ENCODE measurements at places on chromosomes 6 and 20.

DNA sequence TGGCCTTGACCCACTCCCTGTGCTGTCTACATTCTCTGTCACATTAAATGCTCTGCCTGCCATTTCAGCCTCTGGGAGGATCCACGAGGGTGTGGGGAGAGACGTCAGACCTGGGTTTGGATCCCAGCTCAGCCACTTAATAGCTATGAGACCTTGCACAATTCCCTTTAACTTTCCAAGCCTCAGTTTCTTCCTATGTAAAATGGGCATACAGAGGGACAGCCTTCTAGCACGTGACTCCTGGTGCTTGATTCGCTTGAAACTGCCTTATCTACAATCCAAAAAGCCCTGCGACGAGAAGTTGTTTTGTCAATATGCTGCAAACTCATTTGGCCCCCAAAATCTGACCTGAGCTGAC is 40.0 kb downstream of the TOX2 start:
- no peak for DNase-seq

GRCh38 chr20:1225263-1225782 is 521 bp upstream of the RAD21L1 start:
- DNase-seq = no peak

DNA sequence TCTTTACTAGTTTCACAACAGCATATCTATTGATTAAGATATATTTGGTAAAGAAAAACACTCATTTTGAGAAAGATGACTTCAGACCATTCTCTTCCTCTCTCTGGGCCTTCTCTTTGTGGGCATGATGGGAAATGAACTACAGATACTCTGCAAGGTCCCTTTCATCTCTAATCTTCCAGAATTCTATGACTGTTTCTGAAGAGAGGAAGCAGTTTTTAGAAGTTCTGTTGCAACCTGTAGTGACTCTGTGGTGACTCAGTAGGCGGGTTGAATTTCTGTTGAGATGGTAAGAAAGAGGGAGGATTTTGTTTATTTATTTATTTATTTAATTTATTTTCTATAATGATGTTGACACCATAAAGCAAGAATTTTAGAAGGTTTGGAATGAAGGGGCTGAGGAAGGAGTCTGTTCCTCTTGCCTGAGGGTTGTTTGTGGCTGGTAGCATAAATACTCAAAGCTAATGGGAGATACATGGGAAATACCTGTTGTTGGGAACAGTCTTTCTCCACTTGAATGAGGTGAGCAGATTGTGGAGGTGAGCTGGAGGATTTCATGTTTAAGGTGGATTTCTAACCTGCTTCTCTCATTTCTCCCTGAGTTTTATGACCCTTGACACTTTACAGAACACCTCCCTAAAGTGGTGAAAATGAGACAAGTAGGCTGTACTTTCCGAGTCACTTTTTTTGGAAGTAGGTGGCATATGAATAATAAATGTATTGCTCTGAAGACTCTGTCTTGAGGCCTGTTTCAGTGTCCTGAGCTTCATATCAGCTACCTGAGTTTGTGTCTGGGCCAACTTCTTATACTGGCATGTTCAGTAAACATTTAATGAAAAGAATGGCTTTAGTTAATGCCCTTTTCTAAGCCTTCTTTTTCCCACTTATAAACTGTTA is 15.0 kb downstream of the ACSS2 start:
- no peak for DNase-seq

DNA sequence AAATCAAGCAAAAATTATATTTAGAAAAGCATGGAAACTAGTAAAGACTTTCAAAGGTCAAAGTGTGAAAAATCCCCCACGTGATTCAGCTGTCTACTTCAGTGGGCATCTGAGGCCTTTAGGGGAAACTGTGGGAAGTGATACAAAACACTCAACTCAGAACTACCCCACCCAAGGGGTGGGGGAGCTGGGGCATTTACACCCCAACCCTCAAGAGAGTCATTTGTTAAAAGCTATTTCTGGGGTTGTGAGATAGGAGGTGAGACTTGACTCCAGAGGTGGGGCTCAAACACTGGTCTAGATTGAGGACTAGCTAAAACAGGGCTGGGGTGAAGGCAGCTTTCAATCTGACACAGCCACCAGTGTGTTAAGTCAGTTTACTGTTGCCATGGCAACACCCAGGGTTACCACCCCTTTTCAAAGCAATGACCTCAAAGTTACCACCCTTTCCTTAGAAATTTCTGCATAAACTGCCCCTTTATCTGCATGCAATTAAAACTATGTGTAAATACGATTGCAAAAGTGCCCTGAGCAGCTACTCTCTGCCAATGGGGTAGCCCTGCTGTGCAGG is 9.9 kb upstream of the GTSF1L start:
- DNase-seq = no peak

- no peak for DNase-seq
These were observed 90.0 kb downstream of the TBX18 start for GRCh38 chr6:84674395-84674794.
